ENCODE measurements at places on chromosomes 12 and 14.
A peak's percentile ranks its signal among the peaks of the same experiment; 100 is the strongest.

DNA sequence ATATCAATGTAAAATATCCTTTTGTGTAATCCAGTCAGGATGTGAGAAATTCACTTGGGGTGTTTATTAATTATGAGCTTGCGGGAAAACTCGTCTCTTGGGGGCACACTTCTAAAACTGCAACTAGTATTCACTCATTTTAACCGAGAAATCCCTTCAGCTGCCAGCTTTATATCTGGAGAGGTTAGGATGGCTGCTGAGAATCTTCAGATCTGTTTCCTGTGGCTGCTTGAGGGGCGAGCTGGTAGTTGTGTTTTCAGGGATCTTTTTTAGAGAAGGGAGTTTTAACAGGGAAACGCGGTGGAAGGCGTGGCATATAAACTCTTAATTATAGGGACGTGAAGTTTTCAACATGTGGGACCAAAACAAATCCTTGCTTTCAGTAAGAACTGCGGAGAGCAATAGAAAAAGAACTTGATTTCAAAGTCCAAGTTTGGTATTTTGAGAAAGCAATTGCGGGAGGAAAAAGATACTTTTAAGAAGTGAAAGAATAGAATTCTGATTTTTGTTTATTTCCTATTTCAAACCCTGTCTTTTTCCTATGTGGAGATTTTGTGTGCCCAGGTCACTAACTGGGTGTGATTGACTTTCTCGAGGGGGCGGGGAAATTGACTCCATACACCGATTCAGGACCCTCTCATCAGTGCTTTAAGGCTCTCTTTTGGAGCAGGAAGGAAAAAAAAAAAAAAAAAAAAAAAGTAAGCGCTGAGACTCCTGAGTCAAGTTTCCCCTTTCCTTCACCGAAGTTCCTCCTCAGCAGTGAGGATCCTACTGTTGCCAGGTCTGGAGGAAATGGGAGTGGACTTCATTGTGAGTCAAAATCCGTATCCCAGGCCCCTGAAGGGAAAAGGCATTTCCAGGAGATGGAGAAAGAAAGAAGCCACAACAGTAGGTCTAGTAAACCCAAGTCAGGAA, 1.1 kb downstream of the PPFIBP1 start:
- H3K4me1 ChIP-seq = peaks cover 28% of the 10 kb centered on the region
- no peaks in the 10 kb centered on the region for H3K27me3 ChIP-seq
- no peak overlapping the region for H3K27ac ChIP-seq
- peak overlapping the region; percentile 97 for H3K4me3 ChIP-seq
- DNase-seq = no peak

DNA sequence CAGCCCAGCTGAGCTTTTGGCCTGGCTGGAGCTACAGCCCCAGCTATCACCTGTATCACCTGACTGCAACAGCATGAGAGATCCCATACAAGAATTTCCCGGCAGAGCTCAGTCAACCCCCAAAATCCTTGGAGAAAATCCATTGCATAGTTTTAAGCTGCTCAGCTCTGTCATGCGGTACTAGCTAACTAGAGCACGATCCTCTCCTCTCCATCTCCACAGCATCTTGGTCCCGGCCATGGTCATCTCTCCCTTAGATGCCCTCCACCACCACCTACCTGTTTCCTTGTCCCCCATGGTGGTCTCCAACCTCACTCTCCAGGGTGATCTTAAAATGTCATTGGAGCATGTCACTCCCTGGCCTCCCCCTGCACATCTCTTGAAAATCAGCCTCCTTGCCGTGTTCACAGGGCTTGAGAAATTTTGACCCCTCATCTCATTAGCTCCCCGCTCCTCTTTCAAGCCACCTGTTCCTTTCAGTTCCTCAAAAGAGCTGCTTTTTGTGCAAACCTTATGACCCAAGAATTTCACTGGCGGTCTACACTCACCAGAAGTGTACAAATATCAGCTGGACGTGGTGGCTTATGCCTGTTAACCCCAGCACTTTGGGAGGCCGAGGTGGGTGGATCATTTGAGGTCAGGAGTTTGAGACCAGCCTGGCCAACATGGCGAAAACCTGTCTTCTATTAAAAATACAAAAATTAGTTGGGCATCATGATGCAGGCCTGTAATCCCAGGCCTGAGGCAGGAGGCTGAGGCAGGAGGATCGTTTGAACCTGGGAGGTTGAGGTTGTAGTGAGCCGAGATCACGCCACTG, 8.1 kb upstream of the CLMN start:
- H3K4me1 ChIP-seq = no peaks in the 10 kb centered on the region
- peaks cover 10% of the 10 kb centered on the region for H3K27me3 ChIP-seq
- H3K27ac ChIP-seq = no peak overlapping the region

- H3K4me3 ChIP-seq = no peak overlapping the region
- DNase-seq = no peak
- peak overlapping the region; percentile 1 for H3K27ac ChIP-seq
- H3K36me3 ChIP-seq = no peaks in the 10 kb centered on the region
These were observed 91.8 kb upstream of the PARP11 start for GRCh38 chr12:3965046-3965445.

GRCh38 chr12:112852810-112853209, 54.0 kb upstream of the OAS1 start:
- H3K4me1 ChIP-seq = peaks cover 6% of the 10 kb centered on the region
- no peaks in the 10 kb centered on the region for H3K36me3 ChIP-seq
- peaks cover 29% of the 10 kb centered on the region for H3K27me3 ChIP-seq

DNA sequence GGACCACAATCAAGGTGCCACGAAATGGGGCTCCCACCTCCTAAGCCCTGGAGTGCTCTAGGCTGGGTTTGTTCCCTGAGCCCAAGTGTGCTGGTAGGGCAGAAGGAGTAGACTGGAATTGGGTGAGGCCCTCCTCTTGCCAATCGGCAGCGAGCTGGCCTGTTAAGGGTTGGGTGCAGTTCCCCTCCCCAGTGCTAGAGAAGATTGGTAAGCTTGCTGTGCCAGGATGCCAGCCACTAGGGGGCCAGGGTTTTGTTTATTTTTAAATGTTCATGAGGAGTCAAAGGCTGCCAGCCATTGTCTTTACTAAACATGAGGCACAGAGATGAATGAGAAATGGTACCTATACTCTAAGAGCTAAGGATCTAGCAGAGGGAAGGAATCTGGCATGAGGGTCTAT, 79.7 kb downstream of the SPTB start:
- H3K27ac ChIP-seq = no peak overlapping the region
- no peaks in the 10 kb centered on the region for H3K27me3 ChIP-seq
- peak; percentile 59 for DNase-seq
- no peaks in the 10 kb centered on the region for H3K4me1 ChIP-seq
- H3K36me3 ChIP-seq = no peaks in the 10 kb centered on the region

DNA sequence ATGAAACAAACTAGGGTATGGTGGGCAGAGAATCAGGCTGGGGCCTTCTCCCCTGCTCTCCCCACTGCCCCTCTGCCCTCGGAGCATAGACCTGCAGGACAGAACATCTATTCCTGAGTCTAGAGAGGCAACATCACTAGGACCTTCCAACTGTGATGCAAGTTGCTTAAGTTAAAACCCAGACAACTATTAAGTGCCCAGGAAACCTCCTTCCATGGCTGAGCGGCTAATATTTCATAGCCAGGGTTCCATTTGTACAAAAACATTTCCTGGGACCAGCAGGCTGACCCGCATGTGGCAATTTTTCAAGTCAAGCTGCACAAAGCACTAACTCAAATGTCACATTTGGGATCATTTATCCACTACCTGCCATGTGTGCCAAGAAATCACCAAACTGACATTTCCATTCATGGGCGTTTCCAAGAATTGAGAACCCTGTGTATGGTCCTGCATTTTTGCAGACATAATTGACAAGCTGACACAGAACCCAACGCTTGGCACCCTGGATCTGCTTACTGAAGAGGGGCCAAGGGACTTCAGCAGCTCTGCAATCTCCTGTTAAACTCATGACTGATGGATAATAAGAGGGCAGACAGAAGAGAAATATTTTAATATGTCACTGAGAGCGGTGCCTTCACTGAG, 32.7 kb downstream of the NT5DC3 start:
- no peak overlapping the region for H3K4me3 ChIP-seq
- H3K27ac ChIP-seq = no peak overlapping the region
- no peaks in the 10 kb centered on the region for H3K4me1 ChIP-seq
- no peaks in the 10 kb centered on the region for H3K27me3 ChIP-seq
- peaks cover 47% of the 10 kb centered on the region for H3K36me3 ChIP-seq

GRCh38 chr12:55972456-55972855, 1.4 kb upstream of the RAB5B start:
- H3K36me3 ChIP-seq = peaks cover 19% of the 10 kb centered on the region
- H3K4me1 ChIP-seq = peaks cover 23% of the 10 kb centered on the region
- H3K27ac ChIP-seq = peak overlapping the region; percentile 12
- DNase-seq = no peak

- no peaks in the 10 kb centered on the region for H3K36me3 ChIP-seq
- no peak overlapping the region for H3K4me3 ChIP-seq
- H3K27me3 ChIP-seq = no peaks in the 10 kb centered on the region
- DNase-seq = no peak
- no peaks in the 10 kb centered on the region for H3K4me1 ChIP-seq
These were observed 471.7 kb upstream of the SYT1 start for GRCh38 chr12:78392918-78393317.

Data from naive thymus-derived CD8-positive, alpha-beta T cell (primary cell).